Naive B cell (primary cell): ENCODE measurements at places on chromosomes 6 and 20. TPM values are rescaled to one million over a fixed set of nuclear protein-coding genes. Genes with fewer than 3 reads are reported as not detected.

The BEND6 gene
- not detected for polyA plus RNA-seq

The TNFRSF6B gene
- polyA plus RNA-seq, result not detected

The TPMT gene
- 4.8 TPM for polyA plus RNA-seq

The PRICKLE4 gene
- polyA plus RNA-seq, result not detected

The TXNDC5 gene
- polyA plus RNA-seq, result 258 TPM

The AVP gene
- polyA plus RNA-seq, result not detected

The TULP1 gene
- polyA plus RNA-seq, result not detected

The MKKS gene
- polyA plus RNA-seq, result 17.4 TPM

GRCh38 chr6:135710042-135710441 is 141.5 kb upstream of the PDE7B start:
- DNase-seq, result no peak

DNA sequence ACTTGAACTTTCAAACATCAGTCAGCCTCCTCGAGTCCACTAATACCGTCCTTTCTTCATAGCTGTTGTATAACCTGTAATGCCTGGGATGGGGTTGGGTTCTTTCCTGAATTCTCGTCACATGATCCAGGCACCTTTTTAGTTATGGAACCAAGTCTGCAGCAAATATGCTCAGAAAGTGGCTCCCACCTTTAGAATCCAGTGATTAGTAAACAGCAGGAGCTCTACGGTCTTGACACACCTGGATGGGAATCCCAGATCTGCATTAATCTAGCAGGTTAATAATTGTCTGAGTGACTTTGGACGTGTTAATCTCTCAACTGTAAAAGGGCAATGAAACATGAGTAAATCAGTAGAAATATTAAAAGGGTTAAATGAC is 729 bp upstream of the ZHX3 start:
- DNase-seq, result no peak

GRCh38 chr6:144415014-144415413 is 129.9 kb downstream of the UTRN start:
- no peak for DNase-seq

- no peak for DNase-seq
These were observed 148.6 kb upstream of the ZFP64 start for GRCh38 chr20:52340036-52340634.

DNA sequence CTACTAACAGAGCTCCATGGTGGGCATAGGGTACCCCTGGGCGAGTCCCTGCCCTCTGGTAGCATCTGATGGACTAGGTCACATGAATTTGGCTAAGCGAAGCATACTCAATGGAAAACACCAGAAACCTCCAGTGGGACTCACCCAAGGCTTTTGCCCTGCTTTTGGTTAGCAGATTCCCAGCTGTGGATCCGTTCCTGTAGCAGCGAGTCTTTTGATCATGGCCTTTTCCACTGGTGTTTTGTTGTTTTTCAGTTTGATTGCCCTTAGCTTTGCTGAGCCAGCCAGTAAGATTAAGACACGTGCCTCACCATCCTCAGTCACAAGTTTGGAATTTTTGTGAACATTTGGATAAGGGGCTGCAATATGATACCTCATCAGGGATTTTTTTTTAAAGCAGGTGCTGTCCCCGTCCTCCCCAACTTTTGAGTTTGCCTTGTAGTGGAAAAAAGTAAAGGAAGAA is 8.0 kb downstream of the TNFAIP3 start:
- DNase-seq, result no peak

DNA sequence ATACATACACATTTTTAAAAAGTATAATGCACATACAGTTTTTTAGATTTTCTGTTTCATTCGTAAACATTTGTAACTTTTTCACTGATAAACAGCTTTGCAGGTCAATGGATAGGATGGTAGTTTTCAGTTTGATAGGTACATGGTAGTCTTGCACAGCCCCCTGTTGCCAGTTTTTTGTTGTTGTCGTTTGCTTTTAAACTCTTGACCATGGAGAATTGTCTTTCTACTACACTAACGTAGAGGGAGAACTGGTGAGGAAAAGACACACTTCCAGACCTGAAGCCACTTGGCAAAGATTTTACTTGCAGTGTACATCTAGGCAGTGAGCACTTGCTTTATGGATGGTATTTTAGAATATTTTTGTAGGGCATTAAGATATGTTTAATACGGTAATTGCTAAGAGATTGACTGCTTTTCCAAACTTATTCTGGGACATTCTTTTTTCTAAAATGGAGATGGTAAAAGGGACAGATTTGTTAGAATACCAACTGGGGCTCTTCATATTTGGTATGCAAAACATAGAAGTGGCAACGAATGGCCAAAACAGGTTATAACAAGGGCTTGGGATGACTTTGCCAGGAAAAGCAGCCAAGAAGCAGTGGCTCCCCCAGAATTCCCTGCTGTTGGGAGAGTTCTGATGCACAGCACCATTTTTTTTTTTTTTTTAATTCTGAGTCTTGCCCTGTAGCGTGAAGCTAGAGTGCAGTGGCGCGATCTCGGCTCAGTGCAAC is 1.5 kb downstream of the PYGB start:
- DNase-seq, result no peak

- no peak for DNase-seq
These were observed 583.8 kb upstream of the GJE1 start for GRCh38 chr6:141548966-141549365.

DNA sequence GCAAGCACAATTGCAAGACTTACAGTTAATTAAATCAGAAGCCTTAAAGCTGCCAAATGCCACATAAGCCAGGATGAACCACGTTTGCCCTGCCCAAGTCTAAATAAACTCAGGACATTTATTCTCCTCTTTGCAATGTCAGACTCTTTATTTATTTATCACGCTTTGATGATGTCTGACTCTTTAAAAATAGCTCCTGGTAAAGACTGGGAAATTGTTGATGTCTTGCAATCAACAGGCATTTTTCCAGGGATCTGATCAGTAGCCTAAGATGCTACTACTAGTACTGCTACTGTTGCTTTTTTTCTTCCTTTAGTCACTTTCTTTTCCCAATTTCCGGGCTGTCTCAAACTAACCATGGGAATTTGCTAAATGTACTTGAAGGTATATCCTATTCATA is 365.8 kb upstream of the MARCKS start:
- no peak for DNase-seq

DNA sequence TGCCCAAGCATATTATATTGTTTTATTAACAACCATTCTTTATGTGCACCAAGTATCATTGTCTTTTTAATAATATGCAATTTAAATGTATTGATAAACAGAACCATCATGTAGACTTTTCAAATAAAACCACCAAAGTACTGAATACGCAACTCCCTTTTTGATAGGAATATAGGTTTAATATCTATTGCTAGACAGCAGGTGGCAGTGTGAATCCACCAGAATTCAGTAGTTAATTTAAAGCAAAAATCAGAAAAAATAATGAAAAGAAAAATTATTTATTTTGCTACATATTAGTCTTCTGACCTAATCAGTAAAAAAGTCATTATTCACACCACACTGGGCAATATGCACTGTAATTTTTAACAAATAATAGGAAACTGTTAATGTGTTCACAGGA is 143.7 kb downstream of the KLHL32 start:
- no peak for DNase-seq

DNA sequence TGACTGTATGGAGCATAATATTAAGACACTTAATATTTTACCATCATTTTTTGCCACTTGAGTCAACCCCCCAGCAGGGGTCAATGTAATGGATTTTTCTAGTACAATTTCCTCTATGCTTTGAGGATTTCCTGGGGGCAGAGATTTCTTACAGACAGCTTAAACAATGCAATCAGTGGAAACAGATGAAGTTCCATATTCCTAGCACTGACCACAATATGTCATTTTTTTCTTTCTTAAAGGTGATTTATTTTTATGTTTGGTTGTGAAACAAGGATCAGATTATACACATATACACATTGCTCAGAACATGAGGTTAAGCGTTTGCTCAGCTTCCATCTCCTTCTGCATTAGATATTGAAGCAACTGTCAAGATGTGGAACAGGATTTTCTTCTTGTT is 82.0 kb upstream of the ID4 start:
- DNase-seq, result no peak

DNA sequence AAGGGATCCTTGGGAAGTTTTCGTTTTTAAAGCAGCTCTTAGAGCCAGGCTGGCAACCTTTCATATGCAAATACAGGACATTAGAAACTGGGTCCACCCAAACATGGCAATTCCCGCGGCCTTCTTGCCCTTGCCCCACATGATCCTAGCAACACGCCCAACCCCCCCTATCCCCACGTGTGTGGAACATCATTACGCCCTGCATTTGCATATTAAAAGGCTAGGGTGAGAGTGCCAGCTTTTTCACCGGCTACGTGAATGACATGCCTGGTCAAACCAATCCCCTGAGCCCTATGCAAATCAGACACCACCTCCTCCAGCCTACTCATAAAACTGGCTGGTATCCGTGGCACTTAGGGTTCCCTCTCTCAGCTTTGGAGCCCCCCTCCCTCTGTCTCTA is 88.1 kb downstream of the TNFRSF21 start:
- DNase-seq, result no peak

DNA sequence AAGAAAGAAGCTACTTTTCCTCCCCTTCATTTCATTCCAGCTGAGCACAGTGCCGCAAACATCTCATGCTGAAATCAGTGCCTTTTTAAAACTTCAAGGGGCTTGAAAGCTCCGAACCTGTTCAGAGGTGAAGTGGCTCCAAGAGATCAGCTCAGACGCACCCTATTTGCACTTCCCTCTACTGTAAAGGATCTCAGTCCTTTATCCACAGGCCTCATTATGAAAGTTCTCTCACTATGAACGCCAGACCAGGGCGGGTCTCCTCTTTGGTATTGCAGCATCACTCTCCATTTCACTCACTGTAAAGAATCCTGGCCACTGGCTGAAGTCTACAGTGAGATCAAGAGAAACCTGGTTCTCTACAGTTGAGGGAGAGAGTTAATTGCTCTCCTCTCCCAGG is 232.7 kb upstream of the POU3F2 start:
- no peak for DNase-seq

GRCh38 chr20:33812908-33813462 is 1.8 kb downstream of the CHMP4B start:
- no peak for DNase-seq

- DNase-seq, result no peak
These were observed 54.1 kb downstream of the TULP4 start for GRCh38 chr6:158366363-158366762.

- DNase-seq, result no peak
These were observed 24.5 kb upstream of the HLA-A start for GRCh38 chr6:29917857-29918256.

- DNase-seq, result no peak
These were observed 2.4 kb upstream of the SSTR4 start for GRCh38 chr20:23032750-23033078.

DNA sequence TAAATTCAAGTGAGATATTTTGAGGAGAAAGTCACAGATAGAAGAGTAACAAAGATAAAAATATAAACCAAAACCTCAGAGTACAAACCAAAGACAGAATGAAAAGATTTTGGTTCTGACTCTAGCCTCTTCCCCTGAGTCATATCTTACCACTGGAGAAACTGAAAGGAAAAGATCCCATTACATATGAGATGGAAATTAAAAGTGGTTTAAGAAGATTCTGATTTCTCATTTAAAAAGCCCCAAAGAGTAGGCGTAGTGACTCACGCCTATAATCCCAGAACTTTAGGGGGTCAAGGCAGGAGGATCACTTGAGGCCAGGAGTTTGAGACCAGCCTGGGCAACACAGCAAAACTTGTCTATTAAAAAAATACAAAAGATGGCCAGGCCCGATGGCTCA is 30.6 kb downstream of the SPINT4 start:
- no peak for DNase-seq
